AG04450 (cell line): ENCODE measurements at places on chromosomes 7 and 10.
A peak's percentile ranks its signal among the peaks of the same experiment; 100 is the strongest.

DNA sequence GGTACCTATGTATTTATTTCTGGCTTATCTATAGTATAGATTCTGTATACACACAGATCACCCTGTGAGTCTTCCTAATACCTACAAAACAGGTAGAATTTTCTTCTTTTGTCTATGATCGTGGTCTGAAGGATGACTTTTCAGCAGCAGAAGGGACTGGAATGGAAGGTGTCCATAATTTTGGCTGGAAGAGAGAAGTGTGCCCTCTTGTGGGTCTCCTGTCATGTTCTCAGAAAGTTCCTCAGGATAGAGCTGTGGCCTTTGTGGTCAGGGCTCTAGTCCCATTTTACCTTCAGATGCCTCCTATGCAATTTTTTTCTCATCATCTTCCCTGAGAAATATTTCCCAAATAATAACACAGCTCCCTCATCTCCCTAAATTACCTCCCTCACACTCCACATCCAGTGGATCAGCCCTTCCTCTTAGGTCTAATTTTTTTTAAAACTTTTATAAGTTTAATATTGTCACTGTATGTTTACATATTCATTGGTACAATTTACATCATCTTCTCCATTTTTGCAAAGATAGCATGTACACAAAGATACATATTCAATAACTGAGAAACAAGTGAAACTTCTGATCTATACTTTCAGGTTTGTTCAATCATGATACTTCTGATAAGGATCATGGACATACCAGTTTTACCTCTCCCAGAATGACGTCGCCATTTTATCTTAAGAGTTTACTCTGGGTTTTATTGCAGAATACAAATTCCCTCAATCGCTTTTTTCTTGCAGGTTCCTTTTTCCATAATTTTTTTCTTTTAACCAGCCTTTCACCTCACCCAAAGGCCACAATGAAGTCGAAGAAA lies 112.7 kb downstream of the REEP3 start:
- no peak for DNase-seq

- no peak for DNase-seq
Measured at GRCh38 chr10:118314882-118315281, 27.2 kb downstream of the FAM204A start.

DNA sequence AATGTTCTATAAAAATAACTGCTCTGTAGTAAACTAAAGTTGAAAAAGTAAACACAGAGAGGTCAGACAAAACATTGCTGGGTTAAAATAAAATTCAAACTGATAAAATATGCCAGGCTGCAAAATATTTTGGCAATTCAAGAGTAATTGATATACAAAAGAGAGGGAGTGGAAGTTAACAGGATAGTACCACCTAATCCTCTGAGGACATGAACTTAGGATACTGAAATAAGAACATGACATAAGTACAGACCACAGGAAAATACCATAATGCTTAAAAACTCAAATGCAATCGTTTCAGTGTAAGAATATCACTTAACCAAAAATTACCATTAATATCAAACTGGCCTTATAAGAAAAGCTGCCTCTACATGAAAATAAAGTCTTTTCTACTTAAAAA lies 37.6 kb upstream of the GPR22 start:
- DNase-seq = no peak

DNA sequence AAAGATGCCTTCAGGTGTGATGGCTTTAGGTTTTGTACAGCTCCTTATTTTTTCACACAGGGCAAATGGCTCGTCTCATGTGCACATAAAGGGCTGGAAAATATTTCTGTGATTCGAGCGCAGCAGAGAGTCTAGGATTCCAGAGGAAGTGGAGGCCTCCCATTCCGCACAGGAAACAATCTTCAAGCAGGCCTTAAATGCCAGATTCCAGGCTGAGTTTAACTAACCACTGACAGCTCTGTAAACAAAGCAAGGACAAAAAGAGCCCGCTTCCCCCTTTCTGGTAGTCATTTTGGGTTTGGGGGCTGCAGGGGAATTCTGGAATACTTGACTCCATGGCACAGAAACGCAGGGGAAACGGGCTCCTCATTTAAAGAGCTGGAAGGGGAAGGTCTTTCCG lies 87.2 kb downstream of the CALD1 start:
- no peak for DNase-seq

DNA sequence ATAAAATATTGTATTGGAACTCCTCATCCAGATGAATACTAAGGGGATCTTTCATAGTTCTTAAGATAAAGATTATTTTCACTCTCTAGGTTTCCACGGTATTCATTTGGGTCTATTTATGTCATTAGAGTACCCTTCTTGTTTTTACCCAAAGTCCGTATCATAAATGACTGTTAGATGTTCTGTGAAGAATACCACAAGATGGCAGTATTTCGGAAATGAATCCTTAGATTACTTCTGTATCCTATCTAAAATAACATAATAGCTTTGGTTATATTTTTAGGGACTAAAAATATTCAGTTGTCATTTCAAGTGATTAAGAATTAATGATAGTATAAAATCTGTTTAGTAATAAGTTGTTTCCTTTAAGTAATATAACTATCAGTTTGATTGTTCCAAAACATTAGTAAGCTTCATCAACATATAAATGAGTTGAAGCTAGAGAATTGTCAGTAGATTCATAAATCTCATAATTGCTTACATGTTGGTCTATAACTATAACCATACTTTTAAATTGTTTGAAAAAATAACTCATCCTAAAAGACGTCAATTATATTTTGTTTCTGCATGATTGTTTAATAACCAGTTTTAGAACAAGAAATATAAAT lies 337.5 kb upstream of the KCND2 start:
- DNase-seq = peak; percentile 15

DNA sequence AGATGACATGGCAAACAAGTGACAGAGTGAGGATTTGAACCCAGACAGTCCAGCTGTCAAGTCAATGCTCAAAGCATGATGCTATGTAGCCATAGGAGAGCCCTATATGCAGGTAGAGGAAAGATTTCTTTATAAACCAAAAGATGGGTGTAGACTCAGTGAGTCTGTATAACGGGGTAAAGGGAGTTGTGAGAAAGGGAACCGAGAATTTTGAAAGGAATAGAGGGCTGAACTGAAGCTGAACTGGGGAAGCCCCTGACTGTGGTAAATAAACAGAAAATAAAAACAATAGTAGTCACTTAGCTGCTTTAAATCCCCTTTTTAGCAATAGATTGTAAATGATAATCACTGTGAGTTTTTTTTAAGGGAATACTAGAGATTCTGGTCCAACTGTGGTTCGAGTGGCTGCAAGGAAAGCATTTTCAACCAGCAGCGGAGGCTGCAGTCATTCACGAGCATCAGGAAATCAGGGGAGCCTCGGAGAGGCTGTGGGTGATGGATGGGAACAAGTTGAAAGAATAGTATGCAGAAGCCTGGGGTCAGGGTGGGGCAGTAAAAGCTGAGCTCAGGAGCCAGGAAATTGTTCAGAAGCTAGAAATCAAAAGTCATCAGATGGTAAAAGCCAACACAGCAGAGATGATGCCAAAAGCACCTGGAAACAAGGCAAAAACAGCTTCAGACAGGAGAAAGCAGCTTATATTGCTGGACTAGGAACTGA lies 393.5 kb downstream of the GFRA1 start:
- no peak for DNase-seq

GRCh38 chr10:5356302-5356763 lies 8.4 kb upstream of the UCN3 start:
- no peak for DNase-seq
